Bone marrow (tissue), 2 donors: ENCODE measurements at places on chromosomes 5 and 9.

DNA sequence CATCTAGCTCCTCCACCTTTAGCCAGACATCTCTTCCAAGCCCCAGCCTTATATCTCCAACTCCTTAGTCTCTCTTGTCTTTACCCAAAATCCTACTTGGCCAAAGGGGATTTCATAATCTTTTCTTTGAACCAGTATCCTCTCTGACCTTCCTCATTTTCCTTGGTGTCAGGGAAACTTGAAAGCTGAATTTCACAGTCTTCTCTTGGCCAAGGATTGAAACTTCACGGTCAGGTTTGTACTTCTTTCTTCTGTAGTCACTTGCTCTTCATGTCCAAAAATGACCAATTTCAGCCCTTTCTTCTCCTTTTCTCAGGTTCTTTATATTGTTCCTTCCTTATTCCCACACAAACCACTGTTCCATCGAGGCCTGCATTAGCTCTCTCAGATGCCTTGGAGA is 473.7 kb upstream of the KLF4 start:
- DNase-seq: no peak

- DNase-seq: no peak
These were observed 55.1 kb downstream of the HMGCS1 start for GRCh38 chr5:43258116-43258515.

GRCh38 chr5:8930021-8930420 is 615.9 kb downstream of the SEMA5A start:
- DNase-seq: no peak

DNA sequence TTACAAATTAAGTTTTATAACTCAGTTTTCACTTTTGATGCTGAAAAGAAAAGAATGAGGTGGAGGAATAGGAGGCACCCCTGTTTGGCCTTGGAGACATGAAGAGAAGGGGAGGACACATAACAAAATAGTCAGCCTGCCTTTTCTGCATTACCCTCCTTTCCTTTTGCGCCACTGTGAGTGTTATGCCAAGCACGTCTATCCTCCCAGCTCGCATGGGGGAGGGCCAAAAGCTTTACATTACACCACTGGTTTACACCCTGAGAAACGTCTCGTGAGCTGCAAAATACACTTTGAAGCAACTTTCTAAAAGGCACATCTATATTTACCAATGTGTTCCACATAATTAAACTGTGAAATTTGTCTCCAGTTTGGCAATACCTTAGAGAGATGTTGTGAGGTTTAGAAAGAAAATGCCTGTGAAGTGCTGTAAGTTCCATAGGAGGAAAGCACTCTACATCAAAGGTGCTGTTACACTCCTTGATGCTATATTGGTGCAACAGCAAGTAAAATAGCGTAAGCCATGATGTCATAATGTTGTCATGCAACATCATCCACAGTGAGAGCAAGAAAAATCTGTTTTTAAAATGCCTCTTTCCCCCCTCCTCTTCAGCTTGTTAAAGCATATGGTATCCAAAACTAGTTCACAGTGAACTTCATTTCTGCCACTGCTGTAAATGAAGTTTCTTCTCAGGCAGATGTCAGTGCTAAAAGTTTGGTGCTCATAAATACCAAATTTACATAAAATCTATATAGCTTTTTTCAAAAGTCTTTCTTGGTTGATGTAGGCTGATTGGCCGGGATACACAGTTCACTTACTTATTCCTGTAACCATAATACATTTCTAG is 50.3 kb downstream of the CETN3 start:
- no peak for DNase-seq

DNA sequence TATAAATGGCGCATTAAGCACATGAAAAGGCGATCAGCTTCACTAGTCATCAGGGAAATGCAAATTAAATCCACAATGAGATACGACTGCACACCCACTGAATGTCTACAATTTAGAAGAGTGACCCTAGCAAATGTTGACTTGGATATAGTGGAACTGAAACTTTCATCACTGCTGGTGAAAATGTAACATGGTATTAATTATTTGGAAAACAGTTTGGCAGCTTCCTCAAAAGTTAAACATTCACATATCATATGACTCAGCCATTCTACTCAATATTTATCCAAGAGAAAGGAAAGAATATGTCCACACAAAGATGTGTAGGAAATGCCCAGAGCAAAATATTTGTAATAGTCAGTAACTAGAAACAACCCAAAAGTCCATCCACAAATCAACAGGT is 146.5 kb downstream of the LPAR1 start:
- no peak for DNase-seq

DNA sequence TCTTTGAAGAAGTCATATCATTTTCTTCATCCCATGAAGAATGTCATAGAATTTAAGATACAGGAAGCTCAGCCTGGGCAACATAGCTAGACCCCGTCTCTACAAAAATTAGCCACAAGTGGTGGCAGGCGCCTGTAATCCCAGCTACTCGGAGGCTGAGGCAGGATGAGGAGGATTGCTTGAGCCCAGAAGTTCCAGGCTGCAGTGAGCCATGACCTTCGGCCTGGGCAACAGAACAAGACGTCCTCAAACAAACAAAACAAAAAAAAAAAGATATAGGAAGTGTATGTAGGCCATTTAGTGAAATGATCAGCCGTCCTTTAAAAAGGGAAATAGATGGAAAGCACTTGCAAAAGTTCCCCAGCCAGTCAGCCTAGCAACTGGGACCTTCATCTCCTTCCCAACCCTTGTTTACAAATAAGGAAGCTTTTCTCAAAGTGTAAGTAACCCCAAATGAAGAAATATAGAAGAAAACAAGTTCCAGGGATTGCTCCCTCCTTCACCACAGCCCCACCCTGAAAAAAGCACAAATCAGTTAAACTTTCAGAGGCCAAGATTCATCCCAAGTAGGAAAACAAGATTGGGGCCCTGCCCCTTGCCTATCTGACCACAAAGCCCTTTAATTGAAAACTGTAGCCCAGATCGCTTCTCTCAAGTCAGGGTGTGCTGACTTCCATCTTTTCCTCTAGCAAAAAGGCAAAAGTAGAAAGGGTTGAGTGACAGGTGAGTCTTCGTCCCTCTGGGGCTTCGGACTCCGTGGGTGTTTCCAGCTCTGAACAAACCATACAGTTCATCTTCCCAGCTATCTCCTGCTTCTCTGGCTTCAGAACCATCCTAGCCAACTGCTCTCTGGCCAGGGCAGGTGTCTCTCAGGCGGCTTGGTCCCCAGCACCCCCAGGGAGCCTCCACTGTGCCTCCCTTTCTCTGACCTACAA is 1.2 kb downstream of the SLC31A2 start:
- peak; percentile 18 for DNase-seq

DNA sequence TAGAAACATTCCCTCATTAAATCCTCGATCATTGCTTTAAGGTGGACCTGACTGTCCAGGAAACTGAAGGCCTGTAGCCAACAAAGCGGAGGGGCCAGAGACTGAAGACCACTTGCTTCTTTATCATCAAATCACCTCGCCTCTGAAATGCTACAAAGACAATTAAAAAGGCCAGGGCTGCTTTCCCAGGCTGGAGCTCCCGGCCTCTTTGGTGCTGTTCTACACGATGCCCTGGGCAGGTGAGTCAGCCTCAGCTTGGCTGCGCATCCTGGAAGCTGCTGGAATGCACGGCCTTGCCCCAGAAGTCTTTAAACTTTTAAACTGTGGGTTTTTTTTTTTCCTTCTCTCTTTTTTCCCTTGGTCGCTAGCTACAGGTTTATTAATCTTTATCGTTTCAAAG is 46.5 kb downstream of the SH3PXD2B start:
- DNase-seq: no peak

DNA sequence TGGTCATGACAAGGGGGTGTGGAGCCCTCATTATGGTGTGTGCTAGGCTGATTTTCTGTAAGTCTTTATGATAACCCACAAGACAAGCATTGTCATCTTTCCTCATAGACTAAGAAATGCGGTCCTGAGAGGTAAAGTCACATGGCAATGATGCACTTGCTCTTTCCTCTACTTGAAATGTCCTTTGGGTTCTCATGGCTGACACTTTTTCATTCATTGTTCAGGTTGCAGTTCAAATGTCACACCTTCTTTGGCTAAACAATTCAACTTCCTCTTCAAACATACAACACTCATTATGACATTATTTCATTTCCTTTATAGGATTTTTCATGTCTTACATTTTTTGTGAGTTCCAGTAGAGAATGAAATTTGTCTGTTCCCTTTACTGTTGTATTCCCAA is 323.6 kb upstream of the PRR16 start:
- no peak for DNase-seq

DNA sequence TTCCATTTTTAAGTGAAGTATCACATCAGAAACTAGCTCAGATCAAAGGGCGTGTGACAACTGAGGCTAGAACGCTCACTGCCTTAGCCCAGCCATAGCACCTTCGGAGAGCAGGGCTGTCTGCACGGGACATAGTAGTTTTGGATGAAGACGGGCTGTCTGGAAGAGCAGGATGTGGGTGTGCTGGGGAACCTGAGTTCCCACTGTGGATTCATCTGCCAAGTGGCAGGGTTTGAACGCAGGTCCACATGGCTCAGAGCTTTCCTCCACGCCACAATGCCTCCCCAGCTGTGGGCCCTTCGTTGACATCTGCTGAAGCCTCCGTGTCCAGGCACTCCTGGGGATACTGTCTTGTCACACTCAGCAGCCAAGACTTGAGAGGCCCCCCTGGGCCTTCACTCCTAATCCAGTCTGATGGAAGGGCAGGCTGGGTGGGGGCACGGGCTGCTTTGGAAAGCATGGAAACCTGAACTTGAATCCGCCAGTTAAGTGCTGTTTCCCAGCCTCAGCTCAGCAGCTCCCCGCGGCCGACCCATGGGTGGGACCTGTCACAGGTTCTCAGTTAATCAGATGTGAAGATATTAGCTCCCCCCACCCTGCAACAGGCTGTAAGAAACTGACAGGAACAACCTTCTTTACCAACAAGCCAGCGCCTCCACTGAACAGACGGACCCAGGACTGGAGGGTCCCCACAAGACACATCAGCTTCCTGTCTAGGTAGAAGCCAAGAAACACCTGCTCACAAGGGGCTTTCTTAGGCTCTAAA is 228.1 kb downstream of the FANCC start:
- no peak for DNase-seq

DNA sequence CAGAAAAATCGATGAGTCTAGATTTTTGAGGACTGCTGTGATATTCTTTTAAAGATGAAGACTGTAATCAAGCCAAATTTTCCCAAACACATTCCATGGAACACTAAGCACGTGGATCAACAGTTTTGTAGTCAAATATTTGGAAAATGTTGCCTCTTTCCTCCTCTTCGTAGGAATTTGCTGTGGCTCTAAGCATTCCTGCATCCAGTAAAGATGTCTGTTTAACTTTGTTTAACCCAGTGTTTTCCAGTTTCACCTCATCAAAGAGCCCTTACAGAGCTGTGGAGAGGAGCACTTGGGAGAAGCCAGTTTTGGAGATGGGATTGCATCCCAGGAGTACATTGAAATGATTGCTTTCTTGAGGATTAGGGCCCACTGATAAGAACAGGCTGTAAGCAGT is 58.9 kb downstream of the INSYN2B start:
- no peak for DNase-seq

- DNase-seq: no peak
These were observed 73.5 kb downstream of the MTAP start for GRCh38 chr9:21875893-21876292.

- DNase-seq: no peak
These were observed 53.0 kb downstream of the SPOCK1 start for GRCh38 chr5:137446151-137446550.

DNA sequence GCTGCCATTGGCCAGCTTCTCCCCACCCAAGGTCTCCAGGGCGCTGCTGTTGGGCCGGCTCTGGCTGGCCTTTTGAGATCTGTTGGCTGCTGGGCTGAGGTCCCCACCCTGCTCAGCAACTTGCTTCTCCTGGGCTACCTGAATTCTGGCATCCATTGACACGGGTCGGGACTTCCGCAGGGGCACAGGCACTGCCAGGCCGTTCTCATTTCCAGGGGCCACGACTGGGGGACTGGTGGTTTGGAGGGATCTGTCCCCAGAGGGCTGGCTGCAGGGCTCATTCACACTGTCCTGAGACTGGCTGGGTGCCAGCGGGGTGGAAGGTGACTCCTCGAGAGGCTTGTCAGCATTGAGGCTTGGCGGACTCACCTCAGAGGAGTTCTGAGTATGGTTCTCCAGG is 87.1 kb upstream of the FBXW11 start:
- DNase-seq: no peak

DNA sequence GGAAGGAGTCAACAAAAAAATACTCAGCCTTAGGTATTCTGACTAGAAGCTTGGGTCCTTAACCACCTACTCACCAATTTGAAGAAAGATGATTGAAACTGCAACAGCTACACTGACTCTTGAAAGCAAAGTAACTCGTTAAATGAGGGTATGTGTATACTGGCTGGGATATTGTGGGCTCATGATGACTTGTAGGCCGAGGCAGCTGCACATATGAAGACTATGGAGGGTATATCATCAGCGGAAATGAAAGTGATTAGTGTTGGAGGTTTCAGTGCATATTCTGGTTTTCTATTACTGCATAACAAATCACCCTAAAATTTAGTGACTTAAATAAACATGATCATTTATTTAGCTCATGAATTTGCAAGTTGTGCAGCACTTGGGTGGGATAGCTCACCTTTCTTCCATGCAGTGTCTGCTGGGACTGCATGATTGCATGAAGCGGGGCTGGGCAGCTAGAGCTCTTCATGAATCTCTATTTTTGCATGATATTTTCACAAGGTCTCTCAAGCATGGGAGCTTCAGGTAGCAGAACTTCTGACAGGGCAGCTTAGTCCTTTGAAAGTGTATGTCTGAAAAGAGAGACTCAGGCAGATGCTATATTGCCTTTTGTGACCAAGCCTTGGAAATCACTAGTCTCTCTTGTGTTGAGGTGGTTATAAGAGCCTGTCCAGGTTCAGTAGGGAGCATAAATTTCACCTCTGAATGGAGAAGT is 96.1 kb upstream of the CDKN2B start:
- no peak for DNase-seq

- DNase-seq: no peak
These were observed 29.2 kb downstream of the FREM1 start for GRCh38 chr9:14881006-14881405.

DNA sequence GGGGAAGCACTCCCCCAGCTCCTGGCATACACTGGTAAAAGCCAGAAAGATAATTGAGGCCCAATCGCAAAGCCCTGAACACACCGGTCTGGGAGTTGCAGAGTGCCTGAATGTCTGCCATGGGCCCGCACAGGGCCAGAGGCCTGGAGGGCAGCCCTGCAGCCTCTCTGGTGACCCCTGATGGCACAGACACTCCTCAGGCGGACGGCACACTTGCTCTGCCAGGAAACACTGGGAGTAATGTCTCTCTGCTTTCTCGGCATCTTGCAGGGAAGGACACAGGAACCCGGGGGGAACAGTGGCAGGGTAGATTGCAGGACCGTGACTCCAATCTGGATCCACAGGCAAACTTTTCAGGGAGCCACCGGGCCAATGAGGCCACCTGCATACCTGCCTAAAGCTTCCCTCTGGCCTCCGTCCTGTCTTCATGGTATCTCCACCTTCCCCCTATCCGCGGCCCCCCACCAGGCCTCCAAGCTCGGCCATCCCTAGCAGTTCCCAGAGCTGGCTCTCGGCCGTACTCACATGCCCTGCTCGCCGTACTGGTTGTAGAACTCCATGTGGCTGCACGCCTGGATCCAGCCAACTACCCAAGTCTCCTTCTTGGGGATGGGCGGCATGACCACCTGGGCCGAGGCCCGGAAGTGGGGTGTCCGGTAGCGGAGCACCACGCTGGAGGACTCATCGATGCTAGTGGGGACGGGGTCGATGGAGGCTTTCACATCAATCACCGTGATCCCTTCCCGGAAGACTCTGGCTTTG is 797 bp downstream of the FAM78A start:
- peak; percentile 29 for DNase-seq

- DNase-seq: no peak
These were observed 175.3 kb upstream of the KLF9 start for GRCh38 chr9:70589571-70590314.
